ENCODE measurements at places on chromosomes 3 and 15.

GRCh38 chr15:70555713-70556112, 207.6 kb downstream of the UACA start:
- no peak for DNase-seq

- no peak for DNase-seq
Measured at GRCh38 chr15:45319472-45320214, 58.7 kb downstream of the GATM start.

DNA sequence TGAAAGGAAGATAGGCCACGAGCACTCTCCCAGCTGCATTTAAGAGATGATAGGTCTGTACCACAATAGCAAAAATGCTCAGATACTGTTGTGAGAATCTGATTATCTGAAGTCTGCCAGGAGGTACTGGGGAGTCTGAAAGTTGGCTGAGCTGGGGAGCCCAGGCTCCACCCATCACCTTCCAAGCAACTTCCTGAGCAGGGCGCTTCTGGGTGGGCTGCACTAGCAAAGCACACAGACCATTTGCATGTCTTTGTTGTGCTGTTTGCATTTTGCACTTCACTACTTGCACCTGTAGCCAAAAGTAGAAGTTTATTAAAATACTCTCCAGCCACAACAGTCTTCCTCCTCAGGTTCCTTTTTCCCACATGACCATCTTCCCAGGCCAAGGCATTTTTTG, 133.2 kb downstream of the ALDH1A2 start:
- DNase-seq: no peak

- DNase-seq: no peak
Measured at GRCh38 chr3:5239602-5240001, 52.1 kb downstream of the EDEM1 start.

DNA sequence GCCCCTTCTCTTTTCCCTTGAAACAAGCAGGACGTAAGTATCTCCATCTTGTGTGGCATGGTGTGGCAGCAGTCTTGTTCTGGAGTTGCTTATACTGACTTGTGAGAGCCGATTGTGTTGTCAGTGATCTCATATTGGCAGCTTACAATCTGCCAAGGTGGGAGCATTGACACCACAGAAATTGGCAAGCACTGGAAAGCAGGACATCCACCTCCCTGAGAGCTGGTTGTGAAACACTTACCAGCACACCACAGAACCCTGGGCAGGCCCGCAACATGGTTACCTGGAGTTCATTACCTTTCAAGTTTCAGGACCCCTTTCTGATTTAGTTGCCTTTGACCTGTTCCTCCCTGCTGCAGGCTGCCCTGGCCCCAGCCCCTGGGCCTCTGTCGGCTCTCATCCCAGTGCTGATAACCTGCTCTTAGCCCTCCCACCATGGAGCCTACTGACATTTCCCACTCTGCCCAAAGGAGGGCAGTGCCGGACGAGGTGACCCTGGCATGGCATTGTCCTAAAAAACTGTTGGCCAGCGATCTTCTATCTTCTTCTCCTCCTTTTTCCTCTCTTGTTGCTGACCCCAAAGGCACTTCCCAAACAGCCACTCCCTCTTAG, 10.6 kb upstream of the ATP2B2 start:
- no peak for DNase-seq

DNA sequence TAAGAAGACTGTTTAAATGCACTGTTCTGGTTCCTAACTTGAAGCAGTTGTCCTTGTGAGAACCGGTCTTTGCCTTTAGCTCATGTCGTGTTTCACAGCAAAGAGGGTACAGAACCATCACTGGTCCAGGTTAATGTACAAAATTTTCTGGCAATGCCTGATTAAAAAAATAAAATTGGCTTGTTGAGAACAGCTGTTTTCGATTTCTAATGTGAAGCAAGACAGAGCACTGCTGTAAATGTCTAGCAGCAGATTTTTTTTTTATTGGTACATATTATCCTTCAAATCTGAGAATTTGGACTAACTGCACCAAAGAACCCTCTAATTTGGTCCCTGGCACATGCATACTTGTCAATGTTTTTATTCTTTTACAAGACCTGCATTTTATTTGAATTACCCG, 103.3 kb downstream of the STT3B start:
- no peak for DNase-seq

- no peak for DNase-seq
Measured at GRCh38 chr3:126912027-126912422, 70.9 kb upstream of the PLXNA1 start.

DNA sequence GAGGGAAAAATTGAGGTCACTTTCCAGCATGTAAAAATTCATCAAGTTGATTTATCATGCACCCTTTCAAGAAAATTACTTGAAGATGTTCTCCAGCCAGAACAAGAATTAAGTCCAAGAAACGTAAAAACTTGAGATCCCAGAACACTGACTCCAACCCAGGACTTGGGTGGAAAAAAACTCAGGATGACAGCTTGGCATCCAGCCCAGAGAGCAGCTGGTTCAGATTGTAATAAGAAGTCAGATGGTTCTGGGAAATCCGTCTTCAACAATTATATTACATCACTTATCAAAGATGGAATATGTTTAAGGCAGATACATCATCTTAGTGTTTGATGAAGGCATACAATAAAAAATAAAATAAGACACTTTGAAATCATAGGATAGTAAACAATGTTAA, 23.0 kb upstream of the DNAJC13 start:
- no peak for DNase-seq

GRCh38 chr3:184767377-184767776, 44.6 kb upstream of the VPS8 start:
- no peak for DNase-seq

DNA sequence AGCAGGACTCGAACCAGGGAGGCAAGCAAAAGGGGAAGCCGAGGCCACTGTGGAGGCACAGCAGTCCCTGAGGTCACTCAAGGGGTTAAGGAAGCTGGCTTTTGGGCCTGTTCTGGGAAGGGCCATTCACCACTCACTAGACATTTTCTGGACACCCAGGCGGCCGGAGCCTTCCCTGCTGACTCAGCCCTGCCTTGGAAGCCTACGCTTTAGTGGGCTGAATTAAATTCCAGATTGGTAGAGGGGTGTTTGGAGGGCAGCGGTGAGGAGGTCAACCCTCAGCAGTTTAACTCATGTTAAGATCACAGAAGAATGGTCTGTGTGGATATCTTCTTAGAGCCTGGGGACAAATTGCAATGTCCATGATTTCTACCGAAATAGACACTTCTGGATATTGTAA, 152.8 kb downstream of the GABRG3 start:
- DNase-seq: no peak

GRCh38 chr15:99954361-99955180, 221.3 kb upstream of the LYSMD4 start:
- no peak for DNase-seq

GRCh38 chr3:66450390-66451022, 50.3 kb downstream of the LRIG1 start:
- no peak for DNase-seq

DNA sequence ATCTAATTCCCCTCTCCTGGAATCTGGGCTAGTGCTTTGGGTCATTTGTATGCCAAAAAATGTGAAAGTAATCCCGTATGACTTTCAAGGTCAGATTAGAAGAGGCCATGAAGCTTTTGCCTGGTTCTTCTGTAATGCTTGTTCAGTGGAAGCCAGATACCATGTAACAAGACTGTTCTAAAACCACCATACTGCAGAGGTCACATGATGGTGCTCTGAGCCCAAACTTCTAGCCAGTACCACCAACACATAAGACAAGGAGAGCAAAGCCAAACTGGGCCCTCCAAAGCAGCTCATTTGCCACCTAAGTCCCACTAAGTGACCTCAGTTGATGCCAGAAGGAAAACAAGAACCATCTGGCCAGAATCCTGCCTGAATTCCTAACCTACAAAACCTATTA, 64.3 kb upstream of the MELTF start:
- no peak for DNase-seq

DNA sequence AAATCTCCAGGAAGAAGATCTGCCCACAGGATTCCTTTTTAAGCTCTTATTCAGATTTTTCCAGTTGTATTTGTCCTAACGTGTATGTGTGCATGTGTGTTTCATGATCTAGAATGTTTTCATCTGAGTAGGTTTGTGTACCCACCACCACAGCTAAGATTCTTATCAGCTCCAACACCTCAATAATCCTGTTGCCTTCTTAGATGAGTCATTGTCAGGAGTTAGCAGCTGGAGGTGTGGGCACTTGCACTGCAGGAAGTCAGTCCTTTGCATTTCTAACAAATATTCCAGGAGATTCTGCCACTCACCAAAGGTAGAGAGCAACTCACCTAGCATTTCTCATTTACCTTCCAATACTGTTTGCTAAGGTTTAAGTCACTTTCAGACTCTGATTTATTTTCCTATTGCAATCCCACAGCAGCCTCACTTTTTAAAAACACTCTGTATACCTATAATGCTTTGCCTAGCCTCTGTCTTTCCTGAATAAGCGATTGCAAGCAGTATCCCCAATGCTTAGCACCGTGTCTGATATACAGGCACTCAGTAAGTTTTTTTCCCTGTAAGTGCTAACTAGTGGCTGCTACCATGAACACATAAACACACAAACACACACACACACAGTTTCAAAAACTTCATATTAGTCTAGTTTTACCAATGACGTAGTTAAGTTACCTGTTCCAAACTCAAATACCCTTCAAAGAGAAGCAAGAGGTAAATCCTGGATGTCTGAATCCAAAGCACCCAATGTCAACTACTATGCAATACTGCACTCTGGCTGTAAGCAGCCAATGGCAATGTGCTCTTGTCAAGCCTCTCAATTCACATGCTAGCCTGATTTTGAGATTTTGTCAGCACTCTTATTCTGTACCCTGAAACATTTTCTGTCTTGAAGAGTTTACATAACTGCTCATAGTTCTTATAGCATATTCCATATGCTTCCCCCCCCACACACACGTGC, 713.5 kb upstream of the LMCD1 start:
- no peak for DNase-seq

DNA sequence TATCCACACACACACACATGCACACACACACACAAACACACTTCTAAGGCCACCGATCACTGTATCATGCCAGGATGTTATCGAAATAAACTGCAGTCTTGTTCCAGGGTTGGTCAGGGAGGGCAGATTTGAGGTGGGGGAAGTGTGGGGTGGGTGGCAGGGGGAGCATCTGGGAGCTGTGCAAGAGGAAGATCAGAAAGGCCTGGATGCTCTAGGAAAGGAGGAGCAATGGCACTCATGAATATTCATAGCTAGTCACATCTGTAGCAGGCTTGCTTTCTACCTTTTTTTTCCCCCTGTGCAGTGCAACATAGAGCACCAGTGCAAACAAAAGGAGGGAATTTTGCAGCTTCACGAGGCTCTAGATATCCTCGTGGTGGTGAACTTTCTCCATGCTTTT, 84.9 kb downstream of the MEIS2 start:
- DNase-seq: no peak
